ENCODE measurements at places on chromosomes 1 and 21.
A peak's percentile ranks its signal among the peaks of the same experiment; 100 is the strongest.

GRCh38 chr1:25199819-25200620, 32.3 kb downstream of the SYF2 start:
- no peak for DNase-seq

- DNase-seq = no peak
Measured at GRCh38 chr1:153536671-153537375, 1.0 kb upstream of the S100A6 start.

- no peak for DNase-seq
Measured at GRCh38 chr1:208030288-208031091, 119.6 kb upstream of the CD34 start.

DNA sequence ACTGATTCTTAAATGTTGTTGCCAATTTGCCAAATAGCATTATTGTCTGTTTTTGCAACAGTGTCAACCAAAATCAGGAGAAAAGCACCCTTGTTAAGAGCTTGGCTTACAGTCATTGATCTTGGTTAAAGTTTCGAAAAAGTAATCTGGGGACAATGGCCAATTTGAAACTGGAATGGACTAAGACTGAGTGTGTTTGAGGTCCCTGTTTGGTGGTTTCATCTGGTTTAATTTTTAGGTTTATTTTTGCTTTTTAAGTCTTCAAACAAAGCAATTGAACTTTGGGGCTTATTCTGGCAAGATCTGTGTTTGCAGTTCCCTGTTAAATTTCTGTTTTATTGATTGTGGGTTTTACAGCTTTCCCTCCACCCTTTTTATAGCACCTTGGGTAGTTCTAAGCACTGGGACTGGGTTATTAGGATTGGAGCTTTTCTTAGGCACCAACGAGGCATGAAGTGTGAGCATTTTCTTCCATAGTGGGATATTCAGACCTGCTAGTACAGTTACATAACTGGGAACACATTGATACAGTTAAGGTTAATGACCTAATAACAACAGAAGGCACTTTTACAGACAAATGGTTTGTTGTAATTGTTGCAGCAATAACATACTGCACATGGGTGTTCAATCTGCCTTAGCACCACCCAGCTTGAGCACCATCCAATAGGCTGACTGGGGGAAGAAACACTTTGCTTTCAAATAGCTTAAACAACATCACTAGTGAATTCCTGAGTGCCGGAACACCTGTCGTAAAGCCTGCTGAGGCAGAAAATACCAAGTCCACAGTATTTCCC, 40.6 kb upstream of the MAP10 start:
- no peak for DNase-seq

DNA sequence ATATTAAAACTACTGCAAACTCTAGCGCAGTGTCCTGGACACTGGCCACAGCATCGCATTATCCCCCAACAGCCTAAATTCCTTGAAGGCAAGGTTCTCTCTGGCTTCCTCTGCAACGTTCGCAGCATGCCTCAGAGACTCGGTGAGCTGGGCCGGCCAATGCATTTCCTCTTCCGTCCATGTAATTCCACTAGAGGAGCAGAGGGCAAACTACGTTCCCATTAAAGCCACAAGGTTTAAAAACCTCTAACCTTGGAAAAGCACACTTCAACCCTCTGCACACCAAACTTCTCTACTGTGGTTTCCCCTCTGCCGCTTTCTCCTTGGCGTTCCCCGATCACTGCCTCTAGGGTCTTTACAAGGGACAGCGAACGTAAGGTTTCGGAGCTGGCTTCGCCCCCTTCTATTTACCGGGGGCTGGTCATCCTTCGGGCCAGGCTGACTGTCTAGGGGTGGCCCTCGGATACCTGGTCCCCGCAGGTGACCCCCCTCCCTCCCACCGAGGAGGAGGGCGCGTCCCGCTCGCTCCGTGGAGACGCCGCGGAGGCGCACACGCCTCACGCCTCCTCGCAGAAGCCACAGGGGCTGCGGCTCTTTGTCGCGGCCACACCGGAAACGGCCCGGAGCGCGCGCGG, 456 bp upstream of the SMYD2 start:
- DNase-seq = peak; percentile 48

DNA sequence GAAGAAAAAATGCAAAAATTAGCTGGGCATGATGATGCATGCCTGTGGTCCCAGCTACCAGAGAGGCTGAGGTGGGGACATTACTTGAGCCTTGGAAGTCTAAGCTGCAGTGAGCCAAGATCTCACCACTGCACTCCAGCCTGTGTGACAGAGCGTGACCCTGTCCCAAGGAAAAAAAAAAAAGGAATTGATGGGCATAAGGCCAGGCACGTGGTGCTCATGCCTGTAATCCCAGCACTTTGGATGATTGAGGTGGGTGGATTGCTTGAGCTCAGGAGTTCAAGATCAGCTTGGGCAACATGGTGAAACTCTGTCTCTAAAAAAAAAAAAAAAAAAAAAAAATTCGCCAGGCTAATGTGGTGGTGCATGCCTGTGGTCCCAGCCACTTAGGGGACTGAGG, 55.8 kb upstream of the ATP2B4 start:
- no peak for DNase-seq

DNA sequence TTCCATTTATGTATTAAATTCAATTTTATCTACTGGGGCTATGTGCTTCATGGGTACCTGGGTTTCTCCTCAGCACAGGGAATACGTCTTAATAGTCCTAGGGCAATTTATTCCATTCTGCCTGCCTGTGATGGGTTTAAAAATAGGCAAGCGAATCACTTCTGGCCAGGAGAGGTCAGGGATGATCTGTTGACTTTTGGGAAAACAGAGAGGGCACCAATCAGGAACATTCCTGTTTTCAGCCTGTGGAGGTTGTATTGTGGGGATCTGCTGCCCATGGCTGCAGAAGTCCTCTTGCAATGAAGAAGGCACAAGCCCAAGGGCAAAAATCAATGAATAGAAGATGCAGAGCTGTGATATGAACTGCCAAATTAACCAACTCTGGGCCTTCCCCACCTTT, 303.1 kb downstream of the CTH start:
- no peak for DNase-seq

DNA sequence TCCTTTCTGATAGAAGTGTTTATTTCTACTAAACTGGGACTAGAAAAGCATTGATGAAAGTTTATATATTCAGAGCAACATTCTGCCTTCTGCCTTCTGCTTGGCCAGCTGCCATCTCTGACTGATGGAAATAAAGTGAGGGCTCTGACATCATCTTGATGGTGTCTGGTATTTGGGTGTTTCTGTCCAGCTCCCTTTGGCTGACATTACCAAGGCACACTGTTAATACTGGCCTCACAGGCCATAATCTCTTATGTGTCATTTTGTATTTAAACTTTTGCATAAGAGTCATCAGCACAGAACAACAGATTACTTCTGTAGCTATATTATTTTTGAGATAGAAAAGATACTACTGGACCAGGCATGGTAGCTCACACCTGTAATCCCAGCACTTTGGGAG, 216.9 kb downstream of the RYR2 start:
- peak; percentile 75 for DNase-seq

DNA sequence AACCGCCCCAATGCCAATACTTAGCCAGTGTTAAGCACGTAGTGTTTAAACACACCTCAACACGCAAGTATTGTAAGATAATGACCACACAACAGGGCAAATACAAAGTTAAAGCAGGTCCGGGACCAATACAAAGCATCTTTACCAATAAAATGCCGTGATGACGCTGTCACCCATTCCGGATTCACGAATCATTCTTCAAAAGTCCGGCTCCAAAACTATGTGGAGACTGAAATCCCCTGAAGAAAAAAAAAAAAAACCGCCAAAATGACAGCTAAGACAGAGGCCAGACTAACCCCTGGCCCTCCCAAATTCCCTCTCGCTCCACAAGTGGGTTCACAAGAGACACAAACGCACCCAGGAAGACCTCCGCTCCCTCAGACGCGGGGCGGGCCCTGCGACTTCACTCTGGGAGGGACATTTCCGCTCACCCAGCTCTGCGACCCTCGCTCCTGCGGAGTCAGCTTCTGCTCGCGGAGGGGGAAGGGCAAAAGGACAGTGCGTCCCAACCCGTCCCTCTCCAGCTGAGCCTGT, 625 bp upstream of the DARS2 start:
- DNase-seq = no peak

DNA sequence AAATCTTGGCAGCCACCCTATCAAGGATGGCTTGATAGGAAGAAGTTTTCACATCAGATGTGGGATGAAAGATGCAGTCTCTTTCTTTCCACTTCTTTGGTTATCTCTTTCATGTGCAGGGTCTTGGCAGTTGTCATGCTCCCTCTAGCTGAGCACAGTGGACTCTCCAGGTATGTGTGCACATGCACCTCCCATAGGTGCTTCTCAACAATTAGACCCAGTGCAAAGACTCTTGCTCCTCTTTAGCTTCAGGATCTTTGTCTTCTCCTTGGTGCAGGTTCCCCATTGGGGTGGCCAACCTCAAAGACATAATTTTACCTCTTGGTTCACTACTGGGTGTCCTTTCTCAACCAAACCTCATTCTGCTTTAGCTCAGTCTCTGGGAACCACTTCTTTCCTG, 80.7 kb downstream of the TBX15 start:
- no peak for DNase-seq

- DNase-seq = no peak
Measured at GRCh38 chr1:208177656-208178055, 66.5 kb downstream of the PLXNA2 start.

DNA sequence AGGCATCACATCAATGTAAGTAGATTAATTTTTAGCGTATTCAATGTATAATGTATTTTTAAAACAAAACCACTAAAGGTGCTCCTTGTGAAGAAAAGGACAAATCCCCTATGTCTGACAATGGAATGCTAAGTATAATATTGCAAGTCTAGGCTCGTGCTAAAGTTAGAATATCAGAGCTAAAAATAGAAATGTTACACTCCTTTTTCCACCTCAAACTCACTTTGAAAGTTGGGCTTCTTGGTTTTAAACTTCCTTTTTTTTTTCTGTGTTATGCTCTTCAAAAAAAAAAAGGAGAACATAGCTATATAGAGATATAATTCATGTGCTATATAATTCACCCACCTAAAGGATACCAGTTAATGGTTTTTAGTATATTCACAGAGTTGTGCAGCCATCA, 3.6 kb upstream of the SERBP1 start:
- DNase-seq = no peak

DNA sequence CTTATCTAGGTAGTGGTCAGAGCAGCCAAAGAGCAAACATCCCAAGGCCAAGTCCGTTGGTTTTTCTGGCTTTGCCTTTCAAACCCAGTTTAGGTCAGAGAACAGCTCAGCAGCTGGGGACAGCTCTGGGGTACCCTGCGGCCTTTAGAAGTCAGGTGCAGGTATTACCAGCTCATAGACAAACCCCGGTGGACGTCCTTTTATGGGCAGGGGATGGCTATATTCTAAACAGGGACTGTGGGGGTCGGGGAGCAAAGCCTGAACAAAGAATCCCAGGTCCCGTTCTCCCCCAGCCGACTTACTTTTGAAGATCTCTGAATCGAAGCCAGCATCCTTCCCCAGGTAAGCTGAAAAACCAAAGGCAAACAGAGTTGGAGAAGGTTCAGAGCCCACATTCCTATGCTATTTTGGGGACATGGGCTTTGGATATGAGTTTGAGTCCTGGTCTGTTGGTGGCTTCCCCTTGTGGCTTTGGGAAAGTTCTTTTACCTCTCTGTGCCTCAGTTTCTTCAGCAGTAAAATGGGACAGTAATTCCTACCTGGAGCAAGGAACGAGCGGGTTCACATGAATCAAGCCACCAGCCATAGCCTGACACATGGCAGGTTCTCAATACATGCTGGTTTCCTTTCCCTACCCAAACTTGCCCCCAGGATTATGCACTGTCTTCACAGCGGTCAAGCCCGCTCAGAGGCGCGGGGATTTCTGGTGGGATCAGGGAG, 16.6 kb downstream of the MYOM3 start:
- no peak for DNase-seq

GRCh38 chr1:24437631-24438396, 22.2 kb downstream of the NIPAL3 start:
- DNase-seq = no peak

GRCh38 chr1:94982398-94982797, 55.5 kb upstream of the CNN3 start:
- DNase-seq = no peak

DNA sequence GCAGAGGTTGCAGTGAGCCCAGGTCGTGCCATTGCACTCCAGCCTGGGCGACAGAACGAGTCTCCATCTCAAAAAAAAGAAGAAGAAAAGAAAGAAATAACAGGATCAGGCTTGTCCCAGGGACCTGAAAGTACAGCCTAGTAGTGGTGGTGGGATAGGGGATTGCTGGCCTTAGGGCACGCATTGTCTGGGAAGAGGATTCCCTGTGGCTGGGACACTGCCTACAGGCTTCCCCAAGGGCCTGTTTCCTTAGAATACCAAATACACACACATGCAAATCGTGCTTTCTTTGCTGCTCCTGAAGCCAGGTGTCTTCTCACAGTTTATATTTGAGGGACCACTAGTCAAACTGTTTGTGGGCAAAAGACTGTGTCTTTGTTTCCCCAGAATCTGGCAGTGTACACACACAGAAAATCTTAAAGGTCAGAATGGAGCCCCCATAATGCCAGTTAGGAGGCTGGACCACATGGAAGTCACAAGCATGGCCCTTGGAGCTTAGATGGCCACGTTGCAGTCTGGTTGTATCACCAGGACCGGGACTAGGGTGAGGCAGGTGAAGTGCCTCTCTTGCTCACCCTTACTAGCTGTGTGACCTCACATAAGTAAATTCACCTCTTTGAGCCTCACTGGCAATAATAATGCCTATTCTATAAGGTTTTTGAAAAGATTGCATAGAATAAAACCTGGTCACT, 12.7 kb upstream of the ASAP3 start:
- no peak for DNase-seq

DNA sequence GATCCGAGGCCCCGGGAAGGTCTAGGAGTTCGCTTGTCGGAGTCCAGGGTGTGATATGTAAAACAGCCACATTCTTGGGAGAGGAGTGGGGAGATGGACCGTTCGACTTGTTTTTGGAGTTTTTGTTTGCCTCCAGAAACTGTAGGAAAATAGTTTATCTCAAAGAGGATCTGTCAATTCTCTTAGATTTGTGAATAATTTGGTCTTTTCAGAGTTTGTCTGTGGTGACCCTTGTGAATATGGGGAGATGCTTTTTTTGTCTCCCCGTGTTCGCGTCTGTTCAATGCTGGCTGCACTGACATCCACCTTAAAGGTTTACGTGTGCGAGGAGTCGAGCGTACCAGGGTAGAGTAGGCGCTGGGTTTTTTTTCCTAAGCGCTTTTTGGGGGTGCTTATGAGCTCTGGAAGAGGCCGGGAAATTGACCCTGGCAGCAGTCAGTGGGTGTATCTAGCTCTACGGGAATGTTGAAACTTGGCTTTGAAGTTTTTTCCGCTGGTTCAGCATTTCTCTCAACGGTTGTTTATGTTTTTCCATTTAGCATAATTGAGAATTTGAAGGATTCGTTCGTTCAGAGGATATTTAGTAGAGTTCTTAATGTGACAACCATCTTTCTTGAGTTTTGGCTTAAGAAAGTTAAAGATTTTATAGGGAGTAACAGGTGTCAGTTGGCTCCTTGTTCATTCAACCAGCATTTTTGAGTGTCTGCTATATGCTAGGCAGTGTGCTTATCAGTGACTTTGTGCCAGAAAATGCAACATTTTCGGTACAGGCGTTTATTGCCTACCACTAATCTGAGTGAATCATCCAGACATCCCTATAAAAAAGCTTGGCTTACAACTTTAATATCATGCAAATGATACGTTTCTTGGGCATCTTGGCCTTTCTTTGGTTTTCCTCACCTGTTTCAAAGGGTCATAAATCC, 1.2 kb downstream of the SZRD1 start:
- DNase-seq = no peak

Measured in left cardiac atrium (tissue), 4 donors.